ENCODE measurements at places on chromosomes 5 and 9.

GRCh38 chr5:54876-55569, 36.9 kb upstream of the PLEKHG4B start:
- no peak for DNase-seq

- no peak for DNase-seq
Observed at GRCh38 chr5:38456657-38457399, 99.6 kb downstream of the LIFR start.

DNA sequence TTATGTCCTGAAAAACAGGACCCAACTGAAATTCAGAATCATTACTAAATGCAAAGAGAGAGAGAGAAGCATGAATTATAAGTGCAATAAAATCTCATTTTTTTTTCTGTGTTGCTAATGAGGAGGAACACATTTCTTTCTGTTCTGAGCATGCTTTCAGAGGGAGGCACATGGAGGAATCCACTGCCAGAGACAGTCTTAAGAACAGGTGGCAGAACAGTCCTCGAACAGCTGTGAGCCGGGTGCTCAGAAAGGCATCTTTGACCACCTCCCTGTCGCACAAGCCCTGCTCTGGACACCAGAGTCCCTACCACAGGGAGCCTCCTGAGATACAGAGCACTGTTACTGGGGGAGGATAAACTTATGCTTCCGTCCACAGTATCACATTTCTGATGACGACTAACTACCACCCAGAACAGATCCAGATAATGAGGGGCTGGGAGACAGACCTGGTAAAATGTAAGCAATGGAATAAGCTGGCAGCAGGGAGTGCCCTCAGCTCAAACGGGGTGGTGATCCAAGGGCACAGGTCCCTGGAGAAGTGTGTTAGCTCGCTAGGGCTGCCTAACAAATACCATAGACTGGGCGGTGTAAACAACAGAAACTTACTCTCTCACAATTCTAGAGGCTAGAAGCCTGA, 134.0 kb downstream of the SLC1A3 start:
- peak; percentile 56 for DNase-seq

DNA sequence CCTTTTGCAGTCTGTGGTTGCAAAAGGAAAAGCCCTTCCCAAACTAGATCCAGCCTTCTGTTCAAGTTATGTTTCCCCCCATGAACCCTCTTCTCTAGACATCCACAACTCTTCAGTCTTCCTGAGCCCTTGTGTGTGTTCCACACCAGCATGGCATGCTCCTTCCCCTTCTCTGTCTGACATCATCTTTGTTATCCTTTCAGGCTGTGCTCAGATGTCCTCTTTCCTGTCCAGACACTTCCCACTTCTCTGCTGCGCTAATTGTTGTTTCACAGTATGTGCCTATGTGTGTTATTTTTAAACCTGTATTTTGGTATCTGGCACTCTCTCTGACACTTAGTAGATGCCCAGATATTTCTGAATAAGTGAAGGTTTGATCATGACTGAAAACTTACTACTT, 38.2 kb downstream of the FOCAD start:
- DNase-seq: no peak

GRCh38 chr5:131973089-131973712, 27.7 kb upstream of the MEIKIN start:
- DNase-seq: no peak

DNA sequence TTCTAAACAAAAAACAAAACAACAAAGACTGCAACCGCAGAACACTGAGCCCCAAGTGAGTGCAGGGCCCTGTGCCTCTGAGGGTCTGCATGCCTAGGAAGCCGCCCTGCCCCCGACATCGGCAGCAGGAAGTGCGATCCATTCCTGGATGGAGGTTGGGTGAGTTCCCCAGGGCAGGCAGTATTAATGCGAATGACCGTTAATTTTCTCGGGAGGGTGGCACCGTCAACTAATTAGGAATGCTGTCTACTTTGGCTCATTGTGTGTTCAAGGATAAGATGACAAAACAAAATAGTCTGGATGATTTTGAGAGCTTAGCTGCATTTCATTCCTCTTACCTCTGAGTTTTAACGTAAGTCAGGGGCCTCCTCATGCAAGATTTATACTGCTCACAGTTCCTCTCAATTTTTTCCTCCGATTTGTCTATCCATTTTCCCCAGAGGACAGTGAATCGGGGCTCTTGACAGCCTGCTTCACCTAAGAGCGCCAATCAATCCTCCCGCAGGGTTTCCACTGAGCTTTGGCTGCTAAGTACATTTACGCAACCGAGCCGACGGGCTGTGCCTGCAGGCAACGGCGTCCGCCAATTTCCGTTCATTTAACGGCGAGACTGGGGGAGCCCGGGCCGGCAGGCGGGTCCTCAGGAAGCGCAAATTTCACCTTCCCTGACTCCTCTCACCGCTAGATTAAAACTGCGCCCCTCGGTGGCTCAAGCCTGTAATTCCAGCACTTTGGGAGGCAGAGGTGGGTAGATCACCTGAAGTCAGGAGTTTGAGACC, 2.9 kb upstream of the NXNL2 start:
- peak; percentile 62 for DNase-seq

GRCh38 chr9:71758277-71758676, 10.0 kb downstream of the CEMIP2 start:
- DNase-seq: no peak
